Large intestine (tissue), 12 donors: ENCODE measurements at places on chromosomes 3 and 15. TPM values are rescaled to one million over a fixed set of nuclear protein-coding genes. Genes with fewer than 3 reads are reported as not detected.

GRCh38 chr3:85605066-85605465 lies 646.3 kb downstream of the CADM2 start:
- no peak for DNase-seq

DNA sequence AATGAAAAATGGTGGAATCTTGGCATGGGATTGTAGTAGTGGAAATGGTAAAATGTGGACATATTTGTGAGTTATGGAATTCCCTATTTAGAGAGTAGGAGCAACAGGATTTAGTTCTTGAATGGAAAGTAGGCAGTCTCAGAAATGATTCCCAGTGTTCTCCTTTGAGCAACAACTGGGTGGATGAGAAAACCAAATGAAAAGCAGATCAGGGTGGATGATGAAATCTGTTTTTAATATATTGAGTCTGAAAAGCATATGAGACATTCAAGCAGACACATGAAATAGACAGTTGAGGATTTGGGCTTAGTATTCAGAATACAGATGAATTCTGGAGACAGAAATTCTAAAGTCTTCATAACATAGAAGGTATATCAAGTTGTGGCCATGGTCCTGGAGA lies 451.3 kb downstream of the LPP start:
- no peak for DNase-seq

- no peak for DNase-seq
Observed at GRCh38 chr15:93152360-93152759, 63.3 kb upstream of the RGMA start.

Gene SPESP1
- polyA plus RNA-seq = 2.3 TPM

DNA sequence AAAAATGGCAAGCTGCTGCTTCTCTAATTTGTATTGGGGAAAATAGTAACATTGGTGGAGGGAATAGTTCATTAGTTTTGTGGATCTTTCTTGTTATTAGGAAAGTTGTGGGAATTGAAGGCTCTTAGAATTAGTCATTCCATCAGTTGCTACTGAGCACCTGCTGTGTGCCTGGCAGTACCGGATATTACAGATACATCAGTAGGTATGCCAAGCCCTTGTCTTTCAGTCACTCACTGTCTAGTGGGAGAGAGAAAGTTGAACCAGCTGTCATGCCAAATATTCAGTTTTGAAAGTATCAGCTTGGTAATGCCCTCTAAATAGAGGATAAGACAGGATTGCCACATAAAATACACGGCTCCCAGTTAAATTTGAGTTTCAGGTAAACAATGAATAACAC lies 32.5 kb downstream of the IGSF10 start:
- no peak for DNase-seq

DNA sequence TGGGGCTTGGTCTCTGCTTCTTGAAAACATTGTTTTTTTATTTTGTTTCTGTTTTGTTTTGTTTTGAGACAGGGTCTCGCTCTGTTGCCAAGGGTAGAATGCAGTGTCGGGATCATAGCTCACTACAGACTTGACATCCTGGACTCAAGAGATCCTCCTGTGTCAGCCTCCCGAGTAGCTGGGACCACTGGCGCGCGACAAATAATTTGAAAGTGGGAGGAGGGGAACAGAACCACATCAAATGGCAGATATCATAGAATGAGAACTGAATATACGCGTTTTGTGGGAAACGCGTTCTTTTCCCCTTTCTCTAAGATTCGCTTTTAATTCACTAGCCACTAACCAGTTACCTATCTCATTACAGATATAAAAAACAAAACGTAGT lies 641 bp upstream of the VPS13C start:
- no peak for DNase-seq

DNA sequence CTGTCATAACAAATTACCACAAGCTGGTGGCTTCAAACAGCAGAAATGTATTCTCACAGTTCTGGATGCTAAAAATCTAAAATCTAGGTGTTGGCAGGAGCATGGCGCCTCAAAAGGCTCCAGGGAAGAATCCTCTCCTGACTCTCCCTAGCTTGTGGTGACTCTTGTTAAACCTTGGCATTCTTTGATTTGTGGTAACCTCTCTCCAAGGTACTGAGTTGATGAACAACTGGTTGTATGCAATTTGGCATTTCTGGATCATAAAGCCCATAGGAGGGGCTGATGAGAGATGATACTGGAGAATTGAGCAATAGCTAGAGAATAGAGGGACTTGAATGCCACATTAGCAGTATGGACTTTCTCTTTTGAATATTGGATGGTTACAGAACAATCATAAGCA lies 821.8 kb downstream of the TBL1XR1 start:
- DNase-seq = no peak

DNA sequence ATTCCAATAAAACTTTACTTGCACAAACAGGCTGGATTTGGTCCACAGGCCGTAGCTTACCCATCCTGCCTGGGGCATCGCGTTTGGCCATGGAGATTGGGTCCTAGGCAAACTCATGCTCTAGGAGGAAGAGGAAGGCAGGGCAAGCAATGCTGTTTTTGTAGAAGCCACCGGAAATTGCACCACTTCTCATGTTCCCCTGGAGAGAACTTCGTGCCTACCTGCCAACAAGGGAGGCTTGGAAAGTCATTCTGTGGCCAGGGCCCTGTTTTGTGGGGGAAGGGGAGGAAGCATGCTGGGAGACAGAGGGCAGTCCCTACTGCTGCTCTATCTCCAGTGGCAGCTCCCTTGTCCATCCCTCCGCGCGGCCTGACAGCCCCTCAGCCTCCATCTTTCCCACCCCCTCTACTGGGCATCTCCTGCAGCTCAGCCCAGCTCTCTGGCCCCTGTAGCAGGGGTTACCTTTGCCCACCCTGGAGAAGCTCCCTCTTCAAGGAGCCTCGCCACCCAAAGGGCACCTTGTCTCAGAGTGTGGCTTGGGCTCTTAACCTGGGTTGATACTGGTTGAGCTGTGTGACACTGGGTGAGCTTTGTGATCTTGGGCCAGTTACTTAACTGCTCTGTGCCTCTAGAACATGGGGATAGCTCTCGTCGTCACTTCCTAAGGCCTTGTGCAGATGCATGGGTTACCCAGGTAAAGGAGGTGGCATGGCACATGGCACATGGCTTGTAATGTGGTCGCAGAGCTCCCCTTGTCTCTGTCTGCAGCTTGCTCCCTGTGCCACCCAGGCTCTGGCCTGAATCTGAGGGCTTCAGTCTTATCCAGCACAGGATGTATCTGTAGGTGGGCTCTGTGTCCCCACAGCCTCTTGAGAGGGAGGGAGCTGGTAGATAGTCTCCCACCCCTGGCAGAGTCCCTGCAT lies 6.1 kb downstream of the ABTB1 start:
- DNase-seq = no peak

DNA sequence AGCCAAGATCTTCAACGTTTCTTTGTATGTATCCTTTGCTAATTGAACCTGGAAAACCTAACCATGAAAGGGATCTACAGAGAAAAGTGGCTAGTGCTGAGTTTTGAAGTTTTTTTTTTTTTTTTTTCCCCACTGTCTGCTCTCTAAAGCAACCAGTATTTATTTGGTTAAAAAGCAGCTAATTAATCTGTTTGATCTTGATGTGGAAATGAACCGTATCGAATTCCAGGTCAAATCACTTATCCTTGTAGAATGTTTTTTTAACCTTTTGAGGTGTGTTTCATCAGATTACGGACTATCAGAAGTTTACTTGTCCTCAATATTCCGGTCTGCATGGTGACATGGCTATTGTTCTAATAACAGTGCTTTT lies 117.2 kb downstream of the FNDC3B start:
- no peak for DNase-seq

DNA sequence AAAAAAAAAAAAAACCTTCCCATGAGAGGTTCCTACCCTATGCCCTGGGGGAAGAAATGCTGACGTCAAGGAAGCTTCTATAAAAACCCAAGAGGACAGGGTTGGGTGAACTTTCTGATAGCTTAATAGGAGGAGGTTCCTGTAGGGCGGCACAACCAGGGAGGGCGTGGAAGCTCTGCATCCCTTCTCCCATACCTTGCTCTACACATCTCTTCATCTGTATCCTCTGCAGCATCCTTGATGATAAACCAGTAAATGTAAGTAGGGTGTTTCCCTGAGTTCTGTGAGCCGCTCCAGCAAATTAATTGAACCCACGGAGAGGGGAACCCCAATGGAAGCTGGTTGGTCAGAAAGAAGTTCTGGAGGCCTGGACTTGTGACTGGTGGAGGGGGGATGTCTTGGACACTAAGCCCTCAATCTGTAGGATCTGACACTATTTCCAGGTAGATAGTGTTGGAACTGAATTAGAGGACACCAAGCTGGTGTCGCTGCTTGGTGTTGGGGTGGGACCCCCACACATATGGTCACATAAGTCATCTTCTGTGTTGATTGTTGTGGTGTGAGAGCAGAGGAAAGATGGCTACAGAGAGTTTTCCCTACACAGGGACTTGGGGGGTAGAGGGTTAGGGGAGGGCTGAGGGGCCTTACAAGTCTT lies 91.5 kb downstream of the ST6GAL1 start:
- no peak for DNase-seq

DNA sequence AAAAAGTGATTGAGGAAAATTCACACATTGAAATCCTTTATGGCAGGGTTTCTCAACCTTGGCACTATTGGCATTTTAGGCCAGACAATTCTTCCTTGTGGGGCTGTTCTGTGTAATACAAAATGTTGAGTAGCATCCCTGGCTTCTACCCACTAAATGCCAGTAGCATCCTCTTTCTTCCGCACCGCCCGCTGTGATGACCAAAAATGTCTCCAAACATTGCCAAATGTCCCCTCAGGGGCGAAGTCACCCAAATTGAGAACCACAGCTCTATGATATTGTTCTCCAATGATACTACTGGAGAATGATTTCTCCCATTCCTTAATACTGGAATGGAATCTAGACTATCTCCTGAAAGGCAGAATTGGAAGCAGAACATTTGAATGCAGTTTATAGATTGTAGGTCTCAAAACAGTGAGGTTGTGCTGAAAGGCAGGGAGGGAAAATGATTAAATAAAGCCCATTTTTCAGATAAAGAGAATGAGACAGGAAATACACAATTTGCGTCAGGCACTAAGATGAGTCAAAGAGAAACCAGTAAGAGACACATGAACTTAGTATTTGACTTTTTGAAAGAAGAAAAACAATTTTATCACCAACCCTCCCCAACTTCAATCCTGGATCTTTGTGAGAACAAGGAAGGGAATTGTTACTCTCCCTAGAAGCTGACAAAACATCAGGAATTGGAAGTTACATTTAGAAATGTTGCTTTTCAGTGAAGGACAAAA lies 101.6 kb upstream of the TNIK start:
- DNase-seq = no peak

Gene SV2B
- 2.4 TPM for polyA plus RNA-seq

DNA sequence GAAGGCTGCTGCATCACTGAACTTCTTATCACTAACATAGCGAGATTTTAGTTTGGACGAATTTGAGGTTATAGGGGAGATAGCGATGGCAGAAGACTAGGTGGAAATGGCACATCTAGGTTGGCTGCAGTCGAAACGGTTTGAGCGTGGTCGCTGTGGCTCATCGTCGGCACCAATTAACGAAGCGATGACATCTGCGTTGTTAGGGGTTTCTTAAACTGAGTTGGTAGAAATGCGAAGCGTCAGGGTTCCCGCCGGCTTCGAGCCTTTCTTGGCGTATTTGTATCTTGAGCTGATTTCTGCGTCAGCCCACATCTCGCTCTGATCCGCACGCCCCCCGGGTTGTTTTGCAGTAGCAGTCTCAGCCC lies 319 bp downstream of the LNP1 start:
- no peak for DNase-seq

Gene CIP2A
- 9.3 TPM for polyA plus RNA-seq

GRCh38 chr3:55823001-55823400 lies 335.9 kb upstream of the WNT5A start:
- no peak for DNase-seq

DNA sequence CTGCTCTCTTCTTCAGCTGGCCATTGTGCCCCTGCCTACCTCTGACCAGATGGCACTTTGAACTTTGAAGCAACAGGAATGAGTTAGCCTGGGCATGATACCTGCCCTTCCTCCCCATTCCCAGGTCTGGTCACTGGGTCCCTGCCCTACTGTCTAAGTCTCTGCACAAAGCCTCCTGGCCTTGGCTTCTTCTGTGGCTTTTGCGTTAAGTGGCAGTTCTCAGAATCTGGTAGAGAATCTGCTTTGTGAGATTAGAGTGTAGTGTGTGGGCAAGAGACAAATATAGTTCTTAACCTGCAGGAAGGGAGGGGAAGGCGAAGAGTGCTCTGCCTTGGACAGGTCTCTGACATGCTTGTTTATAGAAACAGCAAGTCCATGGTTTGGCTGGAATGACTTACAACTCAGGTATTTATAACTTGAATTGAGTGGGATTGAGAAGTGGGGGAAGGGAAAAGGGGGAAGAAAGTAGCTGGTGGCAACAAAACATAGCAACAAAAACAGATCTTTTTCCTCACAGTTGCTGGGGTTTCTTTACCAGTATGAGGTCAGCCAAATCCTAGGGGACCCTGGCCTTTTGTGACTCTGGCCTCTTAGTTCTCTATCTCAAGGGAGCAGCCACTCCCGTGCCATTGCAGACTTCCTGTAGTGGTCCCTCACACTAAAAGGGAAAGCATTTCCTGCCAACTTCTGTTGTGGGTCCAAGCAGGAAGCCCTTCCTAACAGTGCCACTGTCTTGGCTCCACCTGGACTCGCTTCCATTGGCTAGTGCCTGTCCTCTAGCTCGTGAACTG lies 16.7 kb downstream of the MAPKBP1 start:
- peak; percentile 67 for DNase-seq

DNA sequence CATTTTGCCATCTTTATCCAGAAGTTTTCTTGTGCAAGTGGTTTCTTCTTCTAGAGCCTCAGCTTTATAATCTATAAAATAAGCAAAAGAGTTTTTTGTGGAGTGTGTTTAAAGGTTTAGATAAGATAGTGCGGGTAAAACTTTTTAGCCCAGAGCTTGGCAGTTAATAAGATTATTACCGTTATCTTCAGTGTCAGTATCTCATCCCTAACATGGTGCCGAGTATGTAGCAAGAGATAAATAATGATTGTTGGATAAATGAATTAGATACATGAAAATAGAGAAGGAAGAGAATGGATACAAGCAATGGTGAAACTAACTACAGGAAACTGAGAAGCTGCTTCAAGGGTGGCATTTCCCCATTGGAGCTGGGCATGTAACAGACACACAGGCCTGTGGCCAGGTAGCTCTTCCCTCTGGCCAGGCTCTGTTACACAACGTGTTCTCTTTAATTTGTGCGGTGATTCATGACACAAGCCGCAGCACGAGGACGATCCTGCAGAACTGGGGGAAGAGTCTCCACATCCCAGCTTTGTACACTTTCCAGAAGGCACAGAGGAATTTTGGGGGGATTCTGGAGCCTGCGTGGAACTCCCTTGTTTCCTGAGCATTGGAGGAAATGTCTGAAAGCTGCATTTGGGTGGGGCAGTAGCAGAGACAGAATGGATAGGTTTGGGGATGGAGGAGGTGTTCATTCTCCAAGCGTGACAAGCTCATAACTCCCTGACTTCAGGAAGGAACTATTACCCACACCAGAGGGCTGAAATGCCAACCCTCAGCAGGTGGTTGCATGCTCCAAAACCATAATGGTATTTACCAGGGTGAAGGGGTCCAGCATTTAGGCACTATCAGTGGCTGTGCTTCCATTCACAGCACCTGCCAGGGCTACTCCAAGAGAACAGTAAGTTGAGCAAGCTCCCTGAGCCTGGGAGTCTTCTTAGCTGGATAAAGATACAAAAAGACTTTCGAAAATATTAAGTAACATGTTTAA lies 14.2 kb upstream of the ST6GAL1 start:
- no peak for DNase-seq

- DNase-seq = no peak
Observed at GRCh38 chr3:78737988-78738387, 1029.8 kb downstream of the ROBO1 start.

Gene CACNA2D3
- polyA plus RNA-seq = 0.97 TPM

GRCh38 chr3:30614943-30615342 lies 8.5 kb downstream of the TGFBR2 start:
- DNase-seq = no peak
